ENCODE measurements at places on chromosomes 11 and 22.

DNA sequence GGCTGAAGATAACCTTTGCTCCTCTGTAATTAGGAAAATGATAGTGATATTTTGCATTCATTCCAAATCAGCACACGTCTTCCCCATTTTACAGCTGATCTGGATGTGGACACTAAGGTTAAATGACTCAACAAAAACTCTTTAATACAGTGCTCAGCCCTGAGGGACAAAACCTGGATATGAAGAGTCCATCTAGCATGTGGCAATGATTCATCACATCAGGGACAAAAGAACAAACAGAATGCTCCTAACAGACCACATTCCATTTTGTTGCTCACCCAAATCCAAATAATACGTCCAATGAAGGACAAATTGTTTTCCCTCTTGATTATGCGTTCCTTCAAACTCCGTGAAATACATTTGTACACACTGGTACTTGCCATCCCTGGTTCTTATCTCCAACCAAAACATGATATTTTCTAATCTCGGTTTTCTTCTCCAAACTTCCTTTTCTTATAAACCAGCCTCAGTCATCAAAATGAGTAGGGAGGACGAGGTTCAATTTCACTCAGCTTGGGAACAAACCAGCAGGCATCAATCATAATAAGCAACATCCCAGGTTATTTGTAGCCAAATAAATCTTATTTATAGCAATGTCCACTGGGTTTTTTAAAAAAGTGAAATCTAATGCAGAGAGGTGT lies 53.7 kb upstream of the MTMR2 start:
- DNase-seq, result no peak
- H3K36me3 ChIP-seq, result peaks cover 38% of the 10 kb centered on the region
- no peaks in the 10 kb centered on the region for H3K27me3 ChIP-seq
- H3K27ac ChIP-seq, result no peak overlapping the region
- H3K4me1 ChIP-seq, result no peaks in the 10 kb centered on the region

DNA sequence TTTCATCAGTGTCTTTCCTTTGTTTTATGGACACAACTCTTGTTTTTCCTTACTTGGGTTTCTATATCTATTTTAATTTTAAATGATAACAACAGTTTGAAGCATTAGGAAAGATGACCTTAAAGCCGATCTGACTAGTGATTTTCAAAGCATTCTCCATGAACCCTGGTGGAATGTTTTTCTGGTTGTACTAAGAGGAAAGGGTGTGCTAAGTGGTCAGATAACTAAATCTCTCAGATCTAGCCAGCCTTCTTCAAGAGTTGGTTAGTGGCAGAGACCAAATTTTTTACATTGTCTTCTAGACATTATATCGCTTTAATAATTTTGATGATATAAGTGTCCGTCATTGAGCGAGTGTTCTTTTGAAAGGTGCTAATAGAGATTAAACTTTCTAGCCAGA lies 134.4 kb downstream of the METTL15 start:
- H3K27ac ChIP-seq, result no peak overlapping the region
- DNase-seq, result no peak
- H3K36me3 ChIP-seq, result peaks cover 6% of the 10 kb centered on the region
- H3K4me3 ChIP-seq, result no peak overlapping the region
- no peaks in the 10 kb centered on the region for H3K27me3 ChIP-seq
- no peaks in the 10 kb centered on the region for H3K4me1 ChIP-seq

DNA sequence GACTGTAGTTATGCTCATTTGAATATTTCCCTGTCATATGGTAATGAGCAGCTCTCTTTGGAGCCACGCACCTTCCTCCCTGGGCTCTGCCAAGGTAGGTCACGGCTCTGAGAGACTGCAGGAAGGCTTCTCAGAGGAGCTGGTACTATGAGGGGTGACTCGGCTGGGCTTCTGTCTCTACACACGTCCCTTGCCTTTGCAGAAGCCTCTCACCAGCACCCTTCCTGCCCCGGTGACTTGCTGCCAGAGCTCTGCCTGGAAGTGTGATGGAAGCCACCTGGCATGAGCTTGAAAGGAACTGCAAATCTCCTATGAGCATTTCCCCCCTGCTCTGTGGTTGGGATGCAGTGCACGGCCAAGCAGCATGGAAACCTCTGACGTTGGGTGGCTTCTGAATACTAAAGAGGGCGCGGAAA lies 74.2 kb downstream of the KIRREL3 start:
- DNase-seq, result no peak
- no peak overlapping the region for H3K27ac ChIP-seq
- H3K36me3 ChIP-seq, result no peaks in the 10 kb centered on the region
- H3K4me3 ChIP-seq, result no peak overlapping the region
- no peaks in the 10 kb centered on the region for H3K27me3 ChIP-seq
- H3K4me1 ChIP-seq, result no peaks in the 10 kb centered on the region

- no peak overlapping the region for H3K27ac ChIP-seq
- no peaks in the 10 kb centered on the region for H3K4me1 ChIP-seq
- H3K4me3 ChIP-seq, result no peak overlapping the region
- DNase-seq, result no peak
- H3K27me3 ChIP-seq, result peaks cover 7% of the 10 kb centered on the region
Measured at GRCh38 chr11:74559110-74559933, 33.1 kb upstream of the POLD3 start.

DNA sequence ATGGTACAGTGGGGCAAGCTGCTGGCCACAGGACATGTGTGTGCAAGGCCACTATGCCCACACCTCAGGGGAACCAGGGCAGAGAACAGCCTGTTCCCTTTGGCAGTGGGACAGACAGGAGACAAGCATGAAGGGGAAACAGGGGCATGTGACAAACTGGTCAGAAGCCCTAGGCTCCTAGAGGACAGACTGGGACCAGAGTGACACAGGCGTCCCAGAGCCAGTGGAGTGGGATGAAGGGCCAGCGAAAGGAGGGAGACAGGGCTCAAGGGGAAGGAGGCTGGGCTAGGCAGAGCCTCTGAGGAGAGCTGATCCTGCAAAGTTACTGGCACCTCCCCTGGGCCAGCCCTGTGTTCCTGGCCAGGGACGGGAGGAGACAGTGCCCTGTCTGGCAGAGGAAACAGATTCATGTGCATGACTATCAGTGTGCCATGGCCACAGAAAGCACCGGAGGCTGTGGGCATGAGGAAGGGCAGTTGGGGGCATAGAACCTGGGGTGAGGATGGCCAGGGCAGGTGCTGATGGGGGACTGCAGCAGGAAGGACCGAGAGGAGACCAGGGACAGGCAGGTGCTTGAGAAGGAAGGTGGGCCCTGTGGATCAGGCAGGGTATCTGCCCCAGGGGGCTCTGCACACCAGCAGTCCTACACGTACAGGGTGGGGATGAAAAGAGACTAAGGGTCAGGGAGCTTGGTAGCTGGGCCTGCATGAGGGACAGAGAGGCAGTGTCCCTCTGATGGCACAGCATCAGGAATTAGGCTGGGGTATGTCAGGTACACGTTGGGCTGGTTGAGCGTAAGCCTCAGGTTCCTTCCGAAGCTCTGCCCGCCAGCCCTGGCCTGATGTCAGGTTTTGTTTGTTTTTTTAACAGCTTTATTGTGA lies 9.8 kb downstream of the DERL3 start:
- DNase-seq, result no peak
- peaks cover 21% of the 10 kb centered on the region for H3K4me1 ChIP-seq
- no peak overlapping the region for H3K27ac ChIP-seq
- H3K27me3 ChIP-seq, result no peaks in the 10 kb centered on the region

DNA sequence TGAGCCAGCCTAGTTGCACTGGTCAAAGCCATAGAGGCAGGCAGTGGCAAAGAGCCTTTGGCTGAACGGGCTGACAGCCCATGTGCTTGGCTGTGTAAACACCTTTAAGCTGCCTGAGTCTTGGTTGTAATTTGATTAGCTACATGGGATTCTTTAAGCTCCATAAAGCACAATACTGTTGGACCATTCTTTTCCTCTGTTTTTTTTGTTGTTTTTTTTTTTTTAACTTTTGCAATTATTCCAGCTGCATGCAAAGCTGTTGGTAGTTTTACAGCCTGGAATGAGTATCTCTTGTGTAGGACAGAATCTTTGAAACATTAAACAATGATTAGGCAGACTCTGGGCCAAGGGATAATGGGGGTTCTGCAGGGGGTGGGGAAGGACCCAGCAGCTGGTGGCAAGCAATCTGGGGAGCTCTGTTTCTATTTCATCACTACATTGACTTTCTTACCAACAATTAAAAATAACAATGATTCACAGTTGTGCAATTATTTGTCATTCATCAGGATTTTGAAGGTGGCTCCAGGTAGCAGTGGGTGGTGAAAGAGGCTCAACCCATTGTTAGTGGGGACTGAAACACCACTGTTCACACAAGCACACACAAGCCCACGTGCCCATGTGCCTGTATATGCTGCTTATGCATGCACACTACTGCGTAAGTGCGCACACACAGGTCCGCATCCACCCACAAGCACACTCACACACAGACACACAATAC lies 69.5 kb upstream of the CSNK2A3 start:
- no peaks in the 10 kb centered on the region for H3K36me3 ChIP-seq
- no peak for DNase-seq
- no peak overlapping the region for H3K27ac ChIP-seq
- peaks cover 7% of the 10 kb centered on the region for H3K27me3 ChIP-seq

GRCh38 chr11:43913829-43914380 lies 28.5 kb upstream of the C11orf96 start:
- H3K27ac ChIP-seq, result no peak overlapping the region
- H3K4me3 ChIP-seq, result no peak overlapping the region
- H3K27me3 ChIP-seq, result no peaks in the 10 kb centered on the region

DNA sequence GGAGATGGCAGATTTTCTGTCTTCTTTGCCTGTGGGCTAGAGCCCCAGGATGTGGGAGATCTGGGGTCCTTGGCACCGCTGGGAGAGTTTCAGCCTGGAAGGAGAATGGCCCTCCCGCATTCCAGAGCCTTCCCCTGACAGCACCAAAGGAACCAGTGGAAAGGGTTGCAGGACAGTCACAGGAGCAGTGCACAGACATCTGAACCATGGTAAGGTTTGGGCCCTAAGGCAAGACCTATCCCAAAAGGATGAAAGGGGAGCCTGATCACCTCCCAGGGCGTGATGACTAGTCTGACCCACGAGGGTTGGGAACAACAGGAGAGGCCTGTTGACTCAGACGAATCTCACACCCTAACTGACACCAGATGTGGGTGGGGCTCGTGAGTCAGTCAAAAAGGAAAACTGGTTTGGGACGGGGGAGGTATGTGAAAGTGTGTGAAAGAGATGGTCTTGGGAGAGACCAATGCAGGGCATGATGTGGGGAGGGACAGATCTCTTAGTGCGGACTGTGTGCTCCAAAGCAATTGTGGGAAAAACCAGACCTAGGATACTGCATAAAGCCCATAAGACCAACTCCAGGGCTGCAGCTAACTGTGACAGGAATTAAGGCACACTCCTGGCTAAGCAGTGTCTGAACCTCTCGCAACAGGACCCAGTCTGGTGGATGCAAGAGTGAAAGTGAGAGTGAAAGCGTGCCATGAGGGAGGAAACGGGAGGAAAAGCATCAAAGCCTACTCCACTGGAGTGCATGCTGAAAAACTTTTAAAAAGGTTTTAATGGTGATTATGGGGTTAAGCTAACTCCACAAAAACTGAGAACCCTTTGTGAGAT lies 39.1 kb upstream of the GLYAT start:
- DNase-seq, result no peak
- no peak overlapping the region for H3K27ac ChIP-seq
- peaks cover 4% of the 10 kb centered on the region for H3K4me1 ChIP-seq
- no peak overlapping the region for H3K4me3 ChIP-seq

DNA sequence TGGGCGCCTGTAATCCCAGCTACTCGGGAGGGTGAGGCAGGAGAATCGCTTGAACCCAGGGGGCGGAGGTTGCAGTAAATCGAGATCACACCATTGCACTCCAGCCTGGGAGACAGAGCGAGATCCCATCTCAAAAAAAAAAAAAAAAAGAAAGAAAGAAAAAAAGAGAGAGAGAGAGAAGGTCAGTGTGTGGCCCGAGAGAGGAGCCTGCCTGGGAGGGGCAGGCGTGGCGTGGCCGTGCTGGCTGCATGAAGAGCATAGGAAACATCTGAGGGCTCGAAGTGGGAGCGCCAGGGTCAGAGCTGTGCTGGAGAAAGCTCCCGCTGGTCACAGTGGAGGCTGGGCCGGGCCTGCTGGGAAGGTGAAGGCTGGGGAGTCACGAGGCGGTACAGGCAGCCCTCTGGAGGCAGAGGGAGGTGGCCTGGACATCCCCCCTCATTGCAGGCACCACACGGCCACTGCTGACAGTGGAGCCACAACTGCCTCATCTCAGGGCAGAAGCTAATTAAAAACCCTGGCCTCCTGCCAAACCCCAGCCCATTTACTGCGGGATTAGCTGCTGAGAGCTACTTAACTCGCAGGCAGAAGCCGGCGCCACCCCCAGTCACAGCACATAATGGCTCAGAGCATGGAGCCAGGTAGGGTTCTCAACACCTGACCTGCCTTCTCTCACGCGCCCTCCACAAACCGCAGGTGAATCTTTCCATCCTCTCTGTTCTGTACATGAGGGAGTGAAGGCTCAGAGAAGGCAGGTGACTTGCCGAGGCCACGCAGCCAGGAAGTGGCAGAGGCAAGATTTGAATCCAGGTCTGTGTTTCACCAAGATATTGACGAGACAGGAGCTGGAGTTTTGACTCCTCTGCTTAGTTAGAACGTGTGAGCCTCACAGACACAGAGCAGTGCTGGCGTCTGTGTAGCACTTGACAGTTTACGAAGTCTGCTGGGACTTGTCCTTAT lies 32.6 kb downstream of the NFAM1 start:
- peaks cover 14% of the 10 kb centered on the region for H3K4me1 ChIP-seq
- no peak overlapping the region for H3K27ac ChIP-seq
- no peak for DNase-seq
- no peaks in the 10 kb centered on the region for H3K27me3 ChIP-seq
- no peak overlapping the region for H3K4me3 ChIP-seq

DNA sequence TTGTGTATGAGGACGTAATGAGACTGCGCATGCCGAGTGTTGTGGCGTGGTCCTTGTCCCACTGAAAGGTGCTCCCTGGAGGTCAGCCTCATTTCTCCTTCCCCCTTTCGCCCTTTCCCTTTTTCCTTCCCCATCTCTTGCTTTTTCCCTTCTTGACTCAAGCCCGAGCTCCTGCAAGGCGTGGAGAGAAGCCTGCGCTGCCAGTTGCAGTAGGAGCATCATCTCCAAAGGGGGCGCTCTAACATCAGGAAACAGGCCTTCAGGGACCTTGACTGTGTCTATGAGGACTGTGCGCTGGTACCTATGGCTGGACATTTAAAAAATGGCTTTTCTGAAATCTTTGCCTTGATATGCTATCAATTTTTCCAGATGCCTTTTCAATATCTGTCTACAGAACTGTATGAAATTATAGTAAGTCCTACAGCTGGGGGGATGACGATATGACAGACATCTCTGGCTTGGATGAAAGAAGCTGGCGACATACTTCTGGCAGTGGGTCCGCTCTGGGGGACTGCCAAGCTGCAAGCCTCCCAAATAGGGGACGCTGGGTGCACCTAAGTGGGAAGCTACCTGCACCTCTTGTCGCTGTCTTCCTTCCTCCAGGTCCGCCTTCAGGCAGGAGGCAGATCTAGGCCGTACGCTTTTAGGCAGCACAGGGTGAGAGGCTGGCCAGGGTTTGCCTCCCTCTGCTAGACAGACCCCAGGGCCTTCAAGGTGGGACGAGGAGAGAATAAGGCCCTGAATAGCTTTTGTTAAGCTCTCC lies 96.5 kb downstream of the NXPE2 start:
- H3K36me3 ChIP-seq, result no peaks in the 10 kb centered on the region
- no peaks in the 10 kb centered on the region for H3K27me3 ChIP-seq
- H3K4me3 ChIP-seq, result no peak overlapping the region
- no peaks in the 10 kb centered on the region for H3K4me1 ChIP-seq

GRCh38 chr11:118175993-118176777 lies at the start of gene SCN2B:
Gene SCN2B, minus strand, starts transcription at chr11:118176639. Its CDS starts 208 bp downstream, at chr11:118176431.
- no peak within 1 kb of the TSS for H3K4me3 ChIP-seq
- H3K4me1 ChIP-seq, result peaks cover 13% of the 10 kb centered on the region
- H3K27me3 ChIP-seq, result peaks cover 11% of the 10 kb centered on the region

- peaks cover 20% of the 10 kb centered on the region for H3K36me3 ChIP-seq
- no peak overlapping the region for H3K4me3 ChIP-seq
- no peak for DNase-seq
- peaks cover 21% of the 10 kb centered on the region for H3K4me1 ChIP-seq
- H3K27ac ChIP-seq, result no peak overlapping the region
- no peaks in the 10 kb centered on the region for H3K27me3 ChIP-seq
Measured at GRCh38 chr11:57402188-57403002, 11.9 kb upstream of the PRG2 start.
